Activated naive CD4-positive, alpha-beta T cell treated with anti-CD3 and anti-CD28 coated beads for 36 hours (primary cell): ENCODE measurements at places on chromosomes 4 and X.

DNA sequence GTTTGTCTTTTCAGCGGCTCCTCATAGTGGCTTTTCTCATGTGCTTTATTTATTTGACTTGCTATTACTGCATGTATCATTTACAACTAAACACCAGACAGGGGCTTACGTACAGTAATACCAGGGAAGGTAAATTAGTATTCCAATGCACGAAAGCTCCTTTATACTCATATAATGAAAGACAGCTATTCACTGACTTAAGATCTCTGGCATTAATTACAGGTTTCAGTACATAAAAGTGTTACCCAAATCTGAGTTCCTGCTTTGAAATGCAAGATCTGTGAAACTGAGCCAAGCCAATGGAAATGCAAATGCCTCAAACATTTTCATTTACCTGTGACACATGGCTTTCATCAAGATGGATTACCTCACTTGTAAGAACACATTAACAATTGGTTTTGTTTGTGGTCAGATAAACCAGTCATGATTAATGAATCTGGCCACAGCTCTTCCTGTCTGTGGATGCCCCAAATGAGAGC, 107.2 kb downstream of the ANAPC4 start:
- DNase-seq = no peak
- H3K36me3 ChIP-seq = no peaks in the 10 kb centered on the region
- no peak overlapping the region for H3K4me3 ChIP-seq
- no peak overlapping the region for H3K27ac ChIP-seq

GRCh38 chr4:155603360-155603891, 63.2 kb upstream of the GUCY1A1 start:
- no peaks in the 10 kb centered on the region for H3K4me1 ChIP-seq
- no peak for DNase-seq
- H3K27ac ChIP-seq = no peak overlapping the region
- H3K36me3 ChIP-seq = no peaks in the 10 kb centered on the region
- no peak overlapping the region for H3K4me3 ChIP-seq

- no peaks in the 10 kb centered on the region for H3K27me3 ChIP-seq
- no peaks in the 10 kb centered on the region for H3K36me3 ChIP-seq
- H3K27ac ChIP-seq = no peak overlapping the region
- no peaks in the 10 kb centered on the region for H3K4me1 ChIP-seq
- peak; percentile 13 for DNase-seq
- no peak overlapping the region for H3K4me3 ChIP-seq
Measured at GRCh38 chr4:24965627-24966026, 52.8 kb upstream of the CCDC149 start.

DNA sequence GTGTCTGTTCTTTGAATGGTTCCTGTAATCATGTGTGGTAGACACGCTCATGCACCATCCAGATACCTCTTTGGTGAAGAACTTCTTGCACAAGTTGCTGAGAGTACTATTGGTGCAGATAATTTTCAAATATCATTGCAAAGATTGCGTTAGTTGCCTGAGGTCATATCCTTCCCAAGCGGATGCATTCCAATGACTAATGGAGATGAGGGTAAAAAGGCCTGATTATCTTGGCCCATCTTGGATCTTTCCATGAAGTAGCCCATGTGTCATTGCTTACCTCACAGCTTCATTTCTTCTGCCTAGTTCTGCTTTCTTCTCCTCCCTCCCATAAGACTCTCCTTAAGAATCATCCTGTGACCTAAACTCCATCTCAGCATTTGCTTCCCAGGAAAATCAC, 384.9 kb upstream of the CNKSR2 start:
- no peaks in the 10 kb centered on the region for H3K36me3 ChIP-seq
- no peaks in the 10 kb centered on the region for H3K4me1 ChIP-seq
- H3K4me3 ChIP-seq = no peak overlapping the region
- H3K27me3 ChIP-seq = no peaks in the 10 kb centered on the region

DNA sequence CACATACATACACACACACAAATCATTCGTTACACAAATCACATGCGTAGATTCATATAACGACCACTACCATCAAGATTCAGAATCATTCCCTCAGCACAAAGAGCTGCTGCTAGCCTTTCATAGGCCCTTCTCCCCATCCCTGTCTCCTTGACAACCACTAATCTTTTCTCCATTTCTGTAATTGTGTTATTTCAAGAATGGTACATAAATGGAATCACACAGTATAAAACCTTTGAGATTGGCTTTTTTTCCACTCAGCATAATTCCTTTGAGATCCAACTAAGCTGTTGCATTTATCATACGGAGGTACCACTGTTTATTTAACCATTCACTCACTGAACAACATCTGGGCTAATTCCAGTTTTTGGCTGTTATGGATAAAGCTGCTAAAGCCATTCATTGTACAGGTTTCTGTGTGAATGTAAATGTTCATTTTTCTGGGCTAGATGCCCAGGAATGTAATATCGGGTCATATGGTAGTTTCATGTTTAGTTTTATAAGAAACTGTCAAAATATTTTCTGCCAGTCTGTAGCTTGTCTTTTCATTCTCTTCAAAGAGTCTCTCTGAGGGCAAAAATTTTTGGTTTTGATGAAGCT, 64.1 kb downstream of the USP11 start:
- no peak for DNase-seq
- no peaks in the 10 kb centered on the region for H3K36me3 ChIP-seq
- H3K4me1 ChIP-seq = no peaks in the 10 kb centered on the region
- no peaks in the 10 kb centered on the region for H3K27me3 ChIP-seq
- H3K27ac ChIP-seq = no peak overlapping the region

DNA sequence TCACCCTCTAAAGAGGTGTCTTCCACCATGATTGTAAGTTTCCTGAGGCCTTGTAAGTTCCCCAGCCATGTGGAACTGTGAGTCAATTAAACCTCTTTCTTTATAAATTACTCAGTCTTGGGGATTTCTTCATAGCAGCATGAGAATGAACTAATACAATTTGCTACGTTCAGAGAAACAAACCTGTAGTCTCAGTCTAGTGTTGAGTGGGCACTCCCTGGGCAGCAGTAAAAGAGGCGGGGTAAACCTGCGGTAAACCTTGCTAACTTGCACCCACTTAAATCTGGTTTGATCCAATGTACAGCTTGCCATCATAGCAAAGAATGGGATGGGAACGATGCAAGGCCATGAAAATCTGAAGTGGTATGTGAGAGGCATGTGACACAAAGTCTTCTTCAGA, 22.4 kb downstream of the GRXCR1 start:
- no peaks in the 10 kb centered on the region for H3K36me3 ChIP-seq
- no peak overlapping the region for H3K27ac ChIP-seq
- no peak for DNase-seq
- H3K4me3 ChIP-seq = no peak overlapping the region

- no peak overlapping the region for H3K4me3 ChIP-seq
- H3K27ac ChIP-seq = no peak overlapping the region
- H3K36me3 ChIP-seq = no peaks in the 10 kb centered on the region
Measured at GRCh38 chr4:17358241-17358640, 153.6 kb downstream of the QDPR start.

- H3K36me3 ChIP-seq = no peaks in the 10 kb centered on the region
- H3K27me3 ChIP-seq = no peaks in the 10 kb centered on the region
- no peaks in the 10 kb centered on the region for H3K4me1 ChIP-seq
- H3K4me3 ChIP-seq = no peak overlapping the region
- no peak overlapping the region for H3K27ac ChIP-seq
Measured at GRCh38 chr4:66575008-66575696, 904.9 kb upstream of the EPHA5 start.

DNA sequence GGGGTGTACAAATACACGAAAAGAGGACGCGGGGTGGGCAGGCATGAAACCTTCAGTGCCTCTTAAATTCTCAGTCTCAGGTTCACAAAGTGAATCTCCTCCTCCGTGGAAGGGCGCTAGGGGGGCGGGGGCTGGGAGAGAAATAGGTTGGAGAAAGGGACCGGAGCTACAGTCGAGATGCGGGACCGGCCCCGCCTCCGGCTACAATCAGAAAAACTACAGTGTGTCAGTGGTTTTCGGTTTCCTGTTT, 3.4 kb downstream of the MAML3 start:
- H3K4me3 ChIP-seq = peak overlapping the region; percentile 82
- H3K27ac ChIP-seq = peak overlapping the region; percentile 69
- H3K36me3 ChIP-seq = no peaks in the 10 kb centered on the region
- peaks cover 20% of the 10 kb centered on the region for H3K27me3 ChIP-seq
- H3K4me1 ChIP-seq = peaks cover 15% of the 10 kb centered on the region
- peak; percentile 80 for DNase-seq

DNA sequence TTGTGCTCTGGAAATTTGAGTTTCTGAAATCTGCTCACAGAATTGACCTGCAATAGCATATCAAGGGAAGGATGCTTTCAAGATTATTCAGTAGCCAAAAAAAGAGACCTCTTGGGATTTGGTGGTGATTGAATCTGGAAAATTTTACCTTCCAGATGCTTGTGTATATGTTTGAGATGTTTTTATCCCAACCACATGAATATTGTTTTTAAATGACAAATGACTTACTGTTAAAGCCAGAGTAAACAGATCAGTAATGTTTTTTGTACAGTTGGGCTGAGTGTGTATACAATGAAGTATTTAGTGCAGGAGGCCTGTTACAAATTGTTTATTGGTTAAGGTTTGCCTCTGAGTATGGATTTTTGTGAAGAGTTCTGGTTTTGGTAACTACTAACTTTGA, 126.5 kb downstream of the CBR4 start:
- peaks cover 29% of the 10 kb centered on the region for H3K27me3 ChIP-seq
- H3K27ac ChIP-seq = no peak overlapping the region
- no peak overlapping the region for H3K4me3 ChIP-seq
- peaks cover 2% of the 10 kb centered on the region for H3K4me1 ChIP-seq
- no peak for DNase-seq
- no peaks in the 10 kb centered on the region for H3K36me3 ChIP-seq

DNA sequence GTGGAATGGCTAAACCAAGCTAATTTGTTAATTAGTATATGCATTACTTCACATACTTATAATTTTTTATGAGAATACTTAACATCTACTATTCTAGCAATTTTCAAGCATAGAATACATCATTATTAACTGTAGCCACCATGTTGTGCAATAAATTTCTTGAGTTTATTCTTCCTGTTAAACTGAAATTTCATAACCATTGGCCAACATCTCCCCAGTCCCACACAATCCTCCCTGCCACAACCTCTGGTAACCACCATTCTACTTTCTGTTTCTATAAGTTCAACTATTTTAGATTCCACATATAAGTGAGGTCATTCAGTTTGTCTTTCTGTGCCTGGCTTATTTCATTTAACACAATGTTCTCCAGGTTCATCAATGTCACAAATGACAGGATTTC, 208.5 kb downstream of the PPP4R3C start:
- no peaks in the 10 kb centered on the region for H3K27me3 ChIP-seq
- H3K36me3 ChIP-seq = no peaks in the 10 kb centered on the region
- H3K4me1 ChIP-seq = no peaks in the 10 kb centered on the region
- H3K27ac ChIP-seq = no peak overlapping the region
- no peak overlapping the region for H3K4me3 ChIP-seq
- DNase-seq = no peak

DNA sequence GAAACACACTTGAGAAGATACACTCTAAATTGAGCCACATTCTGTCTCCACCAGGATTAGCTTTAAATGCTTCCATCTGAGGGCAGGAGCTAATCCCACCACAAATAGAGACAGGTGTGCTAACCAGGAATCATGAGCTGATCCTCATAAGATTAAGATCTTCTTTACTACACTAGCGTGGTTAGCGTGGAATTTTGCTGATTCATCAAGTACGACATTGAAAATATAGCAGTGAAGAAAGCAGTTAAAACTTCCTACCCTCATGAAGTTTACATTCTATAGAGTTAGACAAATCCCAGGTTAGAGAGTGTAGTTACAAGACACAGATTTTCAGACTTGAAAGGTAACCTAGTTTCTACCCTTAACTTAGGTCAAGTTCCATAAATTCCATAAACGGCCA, 5.3 kb upstream of the APELA start:
- H3K27ac ChIP-seq = no peak overlapping the region
- H3K4me1 ChIP-seq = no peaks in the 10 kb centered on the region
- no peak for DNase-seq
- no peak overlapping the region for H3K4me3 ChIP-seq
- no peaks in the 10 kb centered on the region for H3K36me3 ChIP-seq
- peaks cover 3% of the 10 kb centered on the region for H3K27me3 ChIP-seq

- H3K4me3 ChIP-seq = peak overlapping the region; percentile 74
- H3K27ac ChIP-seq = peak overlapping the region; percentile 24
- no peak for DNase-seq
- H3K4me1 ChIP-seq = peaks cover 24% of the 10 kb centered on the region
Measured at GRCh38 chrX:154429711-154430110, 1.2 kb downstream of the ATP6AP1 start.

- no peaks in the 10 kb centered on the region for H3K36me3 ChIP-seq
- no peak overlapping the region for H3K27ac ChIP-seq
- no peak overlapping the region for H3K4me3 ChIP-seq
- no peak for DNase-seq
Measured at GRCh38 chr4:8021796-8022195, 82.1 kb upstream of the AFAP1 start.

DNA sequence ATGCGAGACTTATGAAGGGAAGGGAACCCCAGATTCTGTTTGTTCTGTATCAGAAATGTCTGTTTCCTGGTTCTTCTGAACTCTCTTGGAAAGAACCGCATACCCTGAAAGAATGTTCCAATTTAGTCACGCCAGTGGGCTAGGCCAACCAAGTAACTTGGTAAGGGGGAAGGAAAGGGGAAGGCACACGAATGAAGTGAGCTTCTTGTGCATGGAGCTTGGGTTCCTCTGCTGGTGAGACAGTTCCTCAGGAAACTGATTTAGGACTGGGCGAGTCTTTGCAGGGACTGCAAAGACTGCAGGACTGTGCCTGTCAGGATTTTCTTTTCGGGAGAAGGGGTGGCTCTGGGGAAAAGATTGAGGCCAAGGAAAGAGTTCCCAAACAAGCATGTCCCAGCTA, 35.6 kb downstream of the FRMPD3 start:
- no peaks in the 10 kb centered on the region for H3K36me3 ChIP-seq
- H3K4me3 ChIP-seq = no peak overlapping the region
- no peaks in the 10 kb centered on the region for H3K4me1 ChIP-seq
- H3K27ac ChIP-seq = no peak overlapping the region
- no peak for DNase-seq

DNA sequence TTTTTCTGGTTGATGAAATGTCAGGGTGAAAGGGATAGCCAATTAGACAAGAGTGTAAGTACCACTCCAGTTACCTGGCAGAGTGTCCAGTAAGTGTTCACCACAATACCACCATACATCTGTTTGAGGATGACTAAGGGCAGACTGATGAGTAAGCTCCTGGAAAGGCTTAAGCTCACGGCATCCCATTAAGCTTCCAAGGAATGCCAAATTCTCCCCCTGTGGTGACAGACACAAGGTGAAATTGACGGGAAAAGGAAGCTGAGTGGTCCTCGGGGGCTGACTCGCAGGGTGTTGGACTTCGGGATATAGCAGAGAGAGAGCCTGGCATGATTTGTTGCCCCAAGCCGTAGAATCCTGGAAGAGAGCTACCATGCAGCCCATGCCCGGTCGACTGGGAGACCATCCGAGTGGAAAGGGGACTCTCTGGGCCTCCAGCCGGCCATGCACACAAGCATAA, 7.6 kb upstream of the BST1 start:
- H3K4me3 ChIP-seq = no peak overlapping the region
- H3K4me1 ChIP-seq = peaks cover 4% of the 10 kb centered on the region
- H3K27me3 ChIP-seq = peaks cover 15% of the 10 kb centered on the region
- H3K27ac ChIP-seq = no peak overlapping the region
